ENCODE measurements at places on chromosomes 1 and 21. TPM values are rescaled to one million over a fixed set of nuclear protein-coding genes. Genes with fewer than 3 reads are reported as not detected.

GRCh38 chr1:30446095-30446494, 277.3 kb downstream of the MATN1 start:
- DNase-seq = no peak

GRCh38 chr1:20896826-20897225, 109.7 kb upstream of the HP1BP3 start:
- no peak for DNase-seq

NBPF6 gene
- total RNA-seq = not detected

GRCh38 chr1:53783056-53783455, 44.1 kb upstream of the GLIS1 start:
- no peak for DNase-seq
